ENCODE measurements at places on chromosomes 6 and 20.

DNA sequence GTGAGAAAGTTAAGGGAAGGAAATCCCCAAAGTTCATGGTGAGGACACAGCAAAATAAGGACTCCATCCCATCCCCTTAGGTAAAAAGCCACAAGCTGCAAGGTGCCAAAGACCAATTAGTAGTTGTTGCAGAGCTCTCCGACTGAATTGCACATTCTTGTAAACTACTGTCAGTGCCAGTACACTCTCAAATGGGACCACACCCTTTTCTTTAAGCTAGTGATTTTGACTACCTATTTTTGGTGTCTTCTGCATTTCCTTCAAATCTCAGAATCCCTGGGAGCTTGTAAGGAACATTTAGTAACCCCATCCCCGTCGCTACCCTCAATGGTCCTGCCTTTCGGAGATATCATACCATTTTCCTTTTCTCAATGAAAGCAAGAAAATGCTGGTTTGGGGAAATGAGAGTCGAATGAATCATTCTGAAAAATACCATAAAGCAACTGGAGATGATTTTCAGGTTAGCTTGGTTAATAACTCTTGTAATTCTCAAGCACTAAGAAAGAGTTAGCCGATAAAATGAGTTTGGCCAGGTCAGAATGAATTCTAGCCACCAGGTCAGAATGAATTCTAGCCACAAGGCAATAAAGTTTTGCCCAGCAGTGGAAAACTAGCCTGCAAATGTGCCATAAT is 5.2 kb upstream of the HMGN3 start:
- H3K27me3 ChIP-seq, result no peaks in the 10 kb centered on the region
- H3K27ac ChIP-seq, result no peak overlapping the region
- H3K4me3 ChIP-seq, result no peak overlapping the region

DNA sequence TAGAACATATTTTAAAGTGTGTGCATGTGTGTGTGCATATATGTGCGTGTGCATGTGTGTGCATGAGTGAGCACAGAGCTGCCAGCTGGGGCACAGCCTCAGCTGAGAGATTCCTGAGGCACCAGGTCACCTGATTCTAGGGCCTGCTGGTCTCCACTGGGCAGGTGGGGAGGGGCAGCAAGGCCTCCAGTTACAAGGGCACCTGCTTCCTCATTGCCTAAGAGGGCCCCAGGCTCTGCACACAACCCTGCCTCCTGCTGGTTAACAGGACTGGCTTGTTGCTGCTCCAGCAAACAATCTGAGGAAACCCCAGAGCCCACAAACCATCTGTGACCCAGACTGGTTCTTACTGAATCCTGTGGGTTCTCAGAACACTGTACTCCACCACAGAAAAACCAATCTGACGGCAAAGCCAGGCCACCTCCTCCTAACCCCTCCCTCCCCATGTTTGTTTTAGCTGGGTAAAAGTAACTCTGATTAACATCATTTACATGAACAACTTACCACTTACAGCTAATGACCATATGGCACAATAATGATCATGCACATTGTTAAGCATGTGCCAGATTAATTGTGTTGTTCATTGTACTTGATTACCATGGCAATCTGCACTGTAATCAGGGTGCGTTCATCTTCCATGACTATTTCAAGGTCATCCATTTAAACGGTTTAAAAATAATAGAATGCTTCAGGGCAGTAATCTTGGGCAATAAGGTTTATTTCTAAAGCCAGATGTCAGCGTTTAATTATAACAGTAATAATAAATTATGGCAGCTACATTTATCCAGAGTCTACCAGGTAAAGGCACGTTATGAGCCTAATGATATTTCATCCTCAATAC is 23.1 kb upstream of the UBE2J1 start:
- H3K27me3 ChIP-seq, result peaks cover 22% of the 10 kb centered on the region
- no peak overlapping the region for H3K27ac ChIP-seq
- no peaks in the 10 kb centered on the region for H3K36me3 ChIP-seq
- peak; percentile 90 for DNase-seq
- peaks cover 17% of the 10 kb centered on the region for H3K4me1 ChIP-seq

DNA sequence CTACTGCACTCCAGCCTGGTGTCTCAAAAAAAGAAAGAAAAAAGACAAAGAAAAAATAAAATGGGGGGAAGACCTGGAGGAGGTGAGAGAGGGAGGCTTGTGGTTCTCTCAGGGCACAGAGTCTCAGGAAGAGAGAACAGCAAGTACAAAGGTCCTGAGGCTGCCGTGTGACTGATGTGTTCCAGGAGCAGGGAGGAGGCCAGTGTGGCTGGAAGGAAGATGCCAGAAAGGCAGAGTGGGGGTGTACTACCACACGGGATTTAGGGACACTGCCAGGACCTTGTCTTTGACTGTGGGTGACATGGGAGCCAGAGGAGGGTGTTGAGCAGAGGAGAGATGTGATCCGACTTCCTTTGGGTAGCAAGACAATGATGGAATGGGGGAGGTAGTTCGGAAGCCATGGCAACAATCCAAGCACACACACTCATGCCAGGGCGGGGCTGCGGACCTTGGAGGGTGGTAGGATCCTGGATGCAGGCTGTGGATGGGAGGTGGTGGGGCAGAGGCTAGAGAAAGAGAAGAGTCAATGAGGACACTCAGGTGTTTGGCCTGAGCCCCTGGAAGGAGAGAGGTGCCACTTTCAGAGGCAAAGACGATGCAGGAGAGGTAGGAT is 136.4 kb upstream of the PTPN1 start:
- DNase-seq, result no peak
- H3K27me3 ChIP-seq, result no peaks in the 10 kb centered on the region
- H3K4me1 ChIP-seq, result peaks cover 17% of the 10 kb centered on the region
- no peak overlapping the region for H3K4me3 ChIP-seq
- no peak overlapping the region for H3K27ac ChIP-seq
- H3K36me3 ChIP-seq, result no peaks in the 10 kb centered on the region

- no peaks in the 10 kb centered on the region for H3K36me3 ChIP-seq
- peaks cover 7% of the 10 kb centered on the region for H3K4me1 ChIP-seq
- no peak overlapping the region for H3K27ac ChIP-seq
- no peak for DNase-seq
- H3K4me3 ChIP-seq, result no peak overlapping the region
Observed at GRCh38 chr6:154499855-154500589, 10.5 kb downstream of the CNKSR3 start.

All from natural killer cell (primary cell).